Activated T-cell treated with anti-CD3 and anti-CD28 coated beads, Interleukin-2, amount 50 U/mL, for 4 hours (primary cell): ENCODE measurements at places on chromosomes 16 and 17. TPM values are rescaled to one million over a fixed set of nuclear protein-coding genes. Genes with fewer than 3 reads are reported as not detected.
A peak's percentile ranks its signal among the peaks of the same experiment; 100 is the strongest.

The PCGF2 gene
- 0.58 TPM for total RNA-seq

The NOTUM gene
- total RNA-seq, result 0.41 TPM

GRCh38 chr17:76139801-76140660, 1.0 kb downstream of the FOXJ1 start:
- peak; percentile 44 for DNase-seq

DNA sequence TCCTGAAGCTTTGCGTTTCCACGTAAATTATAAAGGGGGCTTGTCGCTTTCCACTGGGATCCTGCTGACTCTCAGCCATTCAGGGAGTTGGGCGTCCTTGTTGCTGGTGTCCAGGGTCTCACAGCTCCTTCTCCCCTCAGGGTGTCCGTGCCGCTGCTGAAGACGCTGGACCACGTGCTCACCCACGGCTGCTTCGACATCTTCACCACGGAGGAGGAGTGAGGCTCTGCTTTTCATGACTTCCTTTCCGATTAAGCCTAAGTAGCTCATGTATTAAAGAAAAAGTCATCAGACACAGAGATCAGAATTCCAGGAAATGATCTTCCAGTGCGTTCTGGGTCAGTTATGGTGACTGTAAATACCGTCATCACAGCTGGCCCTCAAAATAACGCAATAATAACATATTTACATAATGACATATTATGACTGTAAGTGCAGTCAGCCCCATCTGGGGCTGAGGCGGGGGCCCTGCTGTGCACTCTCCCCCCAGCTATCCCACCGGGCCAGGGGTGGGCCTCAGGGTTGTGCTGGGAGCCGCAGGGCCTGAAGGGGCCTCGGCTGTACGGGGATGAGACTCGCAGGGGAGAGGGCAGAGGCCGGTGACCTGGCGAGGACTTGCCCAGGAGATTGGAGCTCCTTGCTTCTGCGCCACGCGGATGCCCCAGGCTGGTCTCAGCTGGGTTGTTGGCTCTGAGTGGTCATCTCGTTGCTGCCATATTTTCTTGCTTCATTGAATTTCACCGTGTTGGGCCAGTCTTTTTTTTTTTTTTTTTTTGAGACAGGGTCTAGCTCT, 92.9 kb upstream of the ZNF750 start:
- no peak for DNase-seq
